Hematopoietic multipotent progenitor cell treated with erythropoietin and hydrocortisone succinate and interleukin-3 and kit ligand, for 17 days (in vitro differentiated cells): ENCODE measurements at places on chromosomes 6 and 20.

GRCh38 chr6:111745186-111745585, 128.1 kb downstream of the FYN start:
- no peak for DNase-seq

DNA sequence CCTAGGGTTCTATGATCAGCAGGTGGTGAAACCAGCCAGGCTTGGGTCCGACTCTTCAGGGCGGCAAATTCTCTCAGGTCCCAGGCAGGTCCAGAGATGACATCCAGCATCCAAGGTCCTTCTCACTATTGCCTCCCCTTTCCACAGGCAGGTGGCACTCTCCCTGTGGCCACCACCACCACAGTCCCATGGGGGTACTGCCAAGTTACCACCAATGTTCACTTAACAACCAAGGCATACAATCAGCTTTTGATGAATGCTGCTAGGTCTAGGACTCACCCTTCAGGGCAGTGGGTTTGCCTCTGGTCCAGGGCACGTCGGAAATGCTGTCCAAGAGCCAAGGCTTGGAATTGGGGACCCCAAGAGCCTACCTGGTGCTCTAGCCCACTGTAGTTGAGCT, 40.4 kb upstream of the UTRN start:
- DNase-seq: no peak

DNA sequence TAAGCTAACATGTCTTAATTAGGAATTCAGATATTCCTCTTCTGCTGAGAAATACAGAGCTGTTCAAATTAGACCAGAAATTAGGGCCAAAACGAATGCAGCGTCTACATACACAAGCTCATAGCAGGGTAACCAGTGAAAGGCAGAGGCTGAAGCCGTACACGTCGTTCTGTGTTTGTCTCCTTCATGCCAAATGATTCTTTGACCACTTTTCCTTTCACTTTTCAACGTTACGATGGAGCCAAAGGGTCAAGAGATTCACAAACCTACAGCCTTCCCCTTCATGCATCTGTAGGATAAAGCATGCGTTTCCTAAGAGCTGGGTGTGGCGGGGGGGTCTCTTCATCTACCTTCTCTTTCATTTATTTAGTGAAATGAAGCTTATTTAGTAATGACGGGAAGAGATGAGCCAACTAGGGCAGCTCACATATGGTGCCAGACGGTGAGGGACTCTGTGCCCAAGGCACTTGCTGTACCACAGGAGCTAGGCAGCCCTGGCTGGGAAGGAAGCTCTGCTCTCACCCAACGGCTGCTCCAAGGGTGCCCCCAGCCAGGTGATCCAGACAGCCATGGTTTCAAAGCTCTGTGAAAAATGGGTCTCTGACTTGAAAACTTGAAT, 178.0 kb downstream of the ATXN1 start:
- no peak for DNase-seq

DNA sequence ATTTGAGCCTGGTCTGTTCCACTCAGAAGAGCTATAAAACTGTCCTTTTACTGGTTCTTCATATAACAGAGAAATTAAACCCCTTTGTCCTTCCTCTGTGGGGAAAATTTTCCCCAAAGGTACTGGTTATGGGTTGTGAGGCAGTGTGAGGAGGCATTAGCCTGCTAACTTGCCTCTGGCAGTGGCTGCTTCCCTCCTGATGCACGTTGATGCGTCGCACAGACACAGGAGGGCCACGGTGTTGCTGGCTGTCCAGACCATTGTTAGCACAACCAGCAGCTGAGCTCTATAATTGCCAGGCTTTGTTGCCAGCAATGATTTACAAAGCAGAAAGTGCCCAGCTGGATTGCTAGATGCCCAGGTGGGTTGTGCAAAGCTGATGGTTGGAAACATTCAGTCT, 10.1 kb downstream of the AAR2 start:
- DNase-seq: no peak

DNA sequence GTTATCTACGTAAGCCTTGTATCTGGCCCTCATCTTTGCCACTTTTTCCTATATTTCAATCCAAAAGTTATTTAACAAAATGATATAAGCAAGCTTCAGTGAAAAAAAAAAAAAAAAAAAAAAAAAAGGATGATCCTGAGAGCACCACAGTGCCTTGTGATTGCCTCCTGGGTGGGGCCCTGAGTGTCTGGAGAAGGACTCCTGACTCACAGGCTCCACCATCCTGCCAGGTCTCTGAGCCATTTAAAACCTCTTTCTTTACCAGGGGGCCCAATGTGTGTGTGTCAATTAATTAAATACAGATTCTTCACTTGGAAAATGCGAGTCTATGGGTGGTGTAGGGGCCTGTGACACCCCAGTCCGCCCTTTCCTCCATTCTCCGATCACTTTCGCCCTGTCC, 105.2 kb downstream of the SMOC2 start:
- DNase-seq: no peak

GRCh38 chr6:54135665-54136369, 24.6 kb downstream of the MLIP start:
- DNase-seq: no peak

GRCh38 chr20:18628330-18628920, 40.6 kb downstream of the DTD1 start:
- no peak for DNase-seq

GRCh38 chr6:130829333-130829910, 2.2 kb downstream of the SMLR1 start:
- DNase-seq: no peak

- no peak for DNase-seq
Observed at GRCh38 chr6:17439243-17439993, 46.0 kb downstream of the CAP2 start.

DNA sequence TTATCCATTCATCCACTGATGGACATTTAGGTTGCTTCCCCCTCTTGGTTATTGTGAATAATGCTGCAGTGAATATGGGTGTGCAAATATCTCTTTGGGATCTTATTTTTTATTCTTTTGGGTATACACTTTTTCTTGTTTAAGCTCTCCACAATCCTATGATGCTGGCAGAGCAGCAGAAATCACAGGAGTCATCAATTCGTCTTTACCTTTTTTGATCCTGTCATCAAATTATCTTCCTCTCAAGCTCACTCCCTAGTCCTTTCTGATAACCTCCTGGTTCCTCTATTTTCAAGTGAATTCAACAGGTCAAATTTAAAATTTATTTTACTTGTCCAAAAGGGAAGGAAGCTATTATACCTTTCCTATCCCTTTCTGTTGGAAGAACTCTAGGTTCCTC, 89.1 kb downstream of the PLCG1 start:
- DNase-seq: no peak

DNA sequence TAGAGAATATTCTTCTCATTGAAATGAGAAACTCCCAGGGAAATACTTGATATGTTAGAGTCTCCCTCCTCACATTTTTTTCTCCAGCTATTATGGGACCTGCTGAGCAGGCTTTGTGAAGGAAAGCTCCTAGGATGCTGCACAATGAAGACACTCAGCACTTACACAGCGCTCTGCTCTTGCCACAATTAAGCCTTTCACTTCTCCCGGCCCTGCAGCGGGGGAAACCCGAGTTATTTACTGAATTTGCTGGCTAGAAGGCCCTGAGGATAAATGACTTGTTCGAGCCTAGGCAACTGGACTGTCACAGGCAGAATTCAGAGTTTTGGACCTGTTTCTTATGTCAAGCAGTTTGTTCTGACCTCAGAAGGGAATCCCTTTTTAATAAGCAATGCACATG, 102.0 kb downstream of the MAP3K7 start:
- no peak for DNase-seq

GRCh38 chr6:86959656-86960055, 22.3 kb downstream of the HTR1E start:
- no peak for DNase-seq

- DNase-seq: no peak
Observed at GRCh38 chr6:63821442-63821841, 185.8 kb downstream of the PHF3 start.

GRCh38 chr20:63696306-63696627, 185 bp upstream of the TNFRSF6B start:
- DNase-seq: no peak

- DNase-seq: no peak
Observed at GRCh38 chr20:47789081-47789763, 3.9 kb upstream of the SULF2 start.

DNA sequence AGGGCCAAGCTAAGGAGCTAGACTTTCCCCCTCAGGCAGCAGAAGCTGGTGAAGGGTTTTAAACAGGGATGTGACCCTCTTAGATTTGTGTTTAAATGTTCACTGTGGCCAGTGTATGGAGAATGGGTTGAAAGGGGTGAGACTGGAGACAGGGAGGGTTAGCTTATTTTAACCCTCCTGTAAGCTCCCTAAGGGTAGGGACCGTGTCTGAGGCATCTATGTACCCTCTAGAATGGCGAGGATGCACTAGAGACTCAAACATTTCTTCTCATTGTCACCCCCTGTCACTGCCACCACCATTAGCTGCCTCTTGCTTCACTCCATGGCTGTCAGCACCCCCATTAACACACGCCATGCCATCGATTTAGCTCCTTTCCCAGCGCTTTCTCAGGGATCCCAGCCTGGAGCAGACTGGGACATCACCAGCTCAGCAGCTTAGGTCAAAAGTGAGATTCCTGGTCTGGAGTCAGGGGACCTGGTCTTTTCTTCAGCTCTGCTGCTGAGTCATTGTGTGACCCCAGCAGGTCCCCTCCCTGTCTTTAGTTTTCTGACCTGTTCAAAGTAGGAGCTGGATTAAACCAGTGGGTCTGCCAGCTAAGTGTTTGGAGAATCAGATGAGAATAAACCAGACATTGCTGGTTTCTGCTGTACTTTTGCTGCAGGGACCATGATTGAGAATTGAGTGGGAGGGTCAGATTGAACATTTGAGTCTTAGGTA, 1.1 kb upstream of the SLC22A7 start:
- no peak for DNase-seq

GRCh38 chr20:40741507-40742106, 52.6 kb upstream of the MAFB start:
- DNase-seq: no peak

DNA sequence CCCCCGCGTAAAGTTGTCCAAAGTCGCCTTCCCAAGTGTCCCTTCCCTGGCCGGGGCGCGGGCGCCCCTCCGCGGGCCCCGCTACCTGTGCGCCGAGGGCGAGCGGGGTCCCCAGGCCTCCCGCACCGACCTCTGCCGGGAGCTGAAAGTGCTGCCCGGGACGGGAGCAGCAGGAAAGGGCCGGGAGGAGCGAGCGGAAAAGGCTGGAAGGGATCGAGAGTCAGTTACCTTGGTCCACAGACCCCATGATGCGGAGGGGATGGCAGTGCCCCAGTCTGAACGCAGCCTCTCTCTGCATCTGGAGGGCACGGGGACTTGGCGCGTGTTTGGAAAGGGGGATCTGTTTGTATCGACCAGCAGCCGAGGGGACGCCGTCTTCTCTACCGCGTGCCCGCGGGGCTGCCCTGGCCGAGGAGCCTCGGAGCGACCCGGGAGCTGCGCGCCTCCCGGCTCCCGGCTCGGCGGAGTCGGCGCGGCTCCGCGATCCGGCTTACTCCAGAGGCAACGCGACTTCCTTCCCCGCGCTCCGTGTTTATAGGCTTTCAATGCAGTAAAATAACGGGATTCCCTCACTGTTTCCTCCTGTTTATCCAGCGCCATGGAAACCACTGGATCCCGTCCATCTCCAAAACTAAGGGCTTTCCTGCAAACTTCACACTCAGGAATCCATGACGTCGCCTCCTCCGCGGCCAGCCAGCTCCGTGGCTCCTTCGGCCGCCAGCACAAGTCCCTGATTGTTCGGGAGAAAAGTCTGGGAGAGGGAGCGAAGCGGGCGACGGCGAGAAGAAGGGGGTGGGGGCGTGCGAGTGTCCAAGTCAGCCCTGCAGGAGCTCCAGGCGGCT, 20.0 kb upstream of the NFATC2 start:
- no peak for DNase-seq

DNA sequence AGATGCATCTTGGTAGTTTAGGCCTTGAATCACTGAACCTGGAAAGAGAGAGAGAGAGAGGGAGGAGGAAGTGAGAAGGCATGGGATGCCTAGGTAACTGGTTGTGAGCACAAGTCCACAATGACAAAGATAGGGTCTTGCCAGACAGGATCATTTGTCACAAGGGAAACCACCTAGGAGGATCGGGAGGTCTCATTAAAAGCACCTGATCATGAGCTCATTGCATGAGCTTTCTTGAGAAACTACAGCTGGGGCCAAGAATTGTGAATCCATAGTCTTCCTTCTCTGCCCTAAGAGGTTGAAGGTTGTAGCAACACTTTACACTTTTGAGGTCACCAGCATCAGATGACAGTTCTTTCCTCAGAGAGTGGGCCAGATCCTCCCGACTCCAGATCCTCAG, 195.7 kb downstream of the CD83 start:
- DNase-seq: no peak

- no peak for DNase-seq
Observed at GRCh38 chr6:152811785-152812184, 61.2 kb downstream of the VIP start.

GRCh38 chr20:18852318-18852717, 38.7 kb downstream of the SCP2D1 start:
- no peak for DNase-seq

DNA sequence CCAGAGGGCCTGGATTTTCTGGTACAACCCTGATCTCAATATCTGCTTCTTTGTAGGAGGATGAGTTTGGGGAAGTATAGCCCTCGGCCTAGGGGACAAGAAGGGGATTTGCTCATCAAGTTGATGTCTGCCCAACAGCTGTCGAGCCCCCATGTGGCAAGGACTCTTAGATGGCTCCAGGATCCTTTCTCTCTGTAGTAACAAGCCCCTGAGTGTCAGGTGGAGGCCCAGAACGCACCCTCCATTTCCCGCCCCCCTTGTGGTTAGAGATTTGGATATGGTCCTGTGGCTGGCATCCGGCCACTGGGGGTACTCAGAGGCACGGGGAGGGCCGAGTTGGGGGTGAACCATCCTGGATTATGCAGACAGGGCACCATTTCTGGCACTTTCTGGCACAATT, 50.1 kb downstream of the CTCFL start:
- no peak for DNase-seq

GRCh38 chr6:119720160-119720559, 370.6 kb upstream of the MAN1A1 start:
- DNase-seq: peak; percentile 26

DNA sequence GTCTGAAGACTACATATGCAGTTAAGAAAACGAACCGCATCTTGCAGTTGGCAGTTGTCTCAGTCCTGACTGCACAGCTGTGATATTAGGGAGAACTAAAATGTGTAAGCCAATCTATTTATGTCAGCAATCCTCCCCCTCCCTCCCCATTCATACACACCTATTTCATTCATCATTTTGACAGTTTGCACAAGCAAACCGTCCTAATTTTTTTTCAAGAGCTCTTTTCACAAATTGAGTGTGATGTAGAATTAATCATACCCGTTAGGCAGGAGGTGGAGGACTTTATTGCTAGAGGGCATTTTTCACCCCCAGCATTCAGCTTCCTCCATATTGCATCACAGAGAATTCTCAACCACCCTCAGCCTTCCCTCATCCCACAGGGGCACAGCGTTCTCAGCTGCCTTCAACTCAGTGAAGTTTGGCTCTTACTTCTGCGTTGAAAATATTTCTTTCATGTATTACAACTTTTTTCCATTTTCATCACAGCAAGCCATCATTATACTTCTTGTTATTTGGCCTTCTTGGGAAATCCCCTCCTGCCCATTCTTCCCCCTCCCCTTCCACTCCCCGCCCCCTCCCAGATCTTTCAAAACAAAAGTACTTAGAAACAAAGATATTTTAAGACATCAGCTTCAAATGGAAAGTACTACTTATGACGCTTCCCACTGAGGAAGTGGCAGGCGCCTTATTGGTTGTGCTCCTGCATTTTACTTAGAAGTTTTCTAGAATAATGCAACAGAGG, 37.5 kb downstream of the NOX3 start:
- DNase-seq: no peak

- no peak for DNase-seq
Observed at GRCh38 chr6:109738667-109739066, 47.6 kb downstream of the FIG4 start.

GRCh38 chr6:40733290-40733689, 146.1 kb upstream of the LRFN2 start:
- DNase-seq: no peak

GRCh38 chr6:142429195-142429594, 127.4 kb downstream of the ADGRG6 start:
- no peak for DNase-seq
